ENCODE measurements at places on chromosomes 13 and 19.

DNA sequence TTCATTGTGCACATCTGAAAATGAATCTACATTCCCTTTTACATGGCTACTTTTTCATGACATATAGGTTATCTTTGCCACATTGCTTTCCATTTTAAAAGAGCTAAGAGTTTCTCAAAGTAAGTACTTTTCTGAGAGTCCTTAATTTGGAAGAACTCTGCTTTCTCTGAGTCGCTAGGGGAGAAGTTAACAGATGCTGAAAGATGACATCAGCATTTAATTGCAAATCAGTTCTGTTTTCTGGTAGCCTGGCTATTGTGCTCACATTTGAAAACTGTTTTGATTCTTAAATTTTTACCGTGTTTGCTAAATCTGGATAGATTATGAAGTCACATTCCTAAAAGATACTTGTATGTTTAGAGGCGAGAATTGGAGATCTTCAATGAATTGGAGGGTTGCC lies 107.7 kb upstream of the C1QTNF9B start:
- DNase-seq = no peak

GRCh38 chr13:110028838-110029621 lies 242.6 kb upstream of the IRS2 start:
- no peak for DNase-seq

DNA sequence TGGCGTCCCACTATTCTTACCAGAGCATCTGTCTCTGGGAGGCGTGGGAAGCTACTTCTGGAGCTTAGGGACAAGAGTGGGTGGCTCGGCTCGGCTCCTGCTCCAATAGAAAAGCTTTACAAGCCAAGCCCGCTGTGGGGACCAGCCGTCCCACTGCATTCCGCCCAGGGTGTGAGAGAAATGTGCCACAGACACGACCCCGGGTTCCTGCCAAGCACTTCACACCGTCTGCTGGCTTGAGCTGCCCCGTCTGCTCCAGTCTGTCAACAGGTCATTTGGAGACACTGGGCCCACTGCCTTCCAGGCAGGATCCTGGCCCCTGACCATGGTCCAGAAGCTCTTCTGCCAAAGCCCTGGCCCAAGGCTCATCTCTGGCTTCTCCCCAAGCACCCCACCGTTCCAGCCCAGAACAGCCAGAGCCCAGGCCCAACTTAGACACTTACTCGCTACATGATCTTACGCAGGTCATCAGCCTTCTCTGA lies 6.5 kb upstream of the FKRP start:
- no peak for DNase-seq

- DNase-seq = no peak
Measured at GRCh38 chr13:31310786-31311185, 111.0 kb downstream of the B3GLCT start.

DNA sequence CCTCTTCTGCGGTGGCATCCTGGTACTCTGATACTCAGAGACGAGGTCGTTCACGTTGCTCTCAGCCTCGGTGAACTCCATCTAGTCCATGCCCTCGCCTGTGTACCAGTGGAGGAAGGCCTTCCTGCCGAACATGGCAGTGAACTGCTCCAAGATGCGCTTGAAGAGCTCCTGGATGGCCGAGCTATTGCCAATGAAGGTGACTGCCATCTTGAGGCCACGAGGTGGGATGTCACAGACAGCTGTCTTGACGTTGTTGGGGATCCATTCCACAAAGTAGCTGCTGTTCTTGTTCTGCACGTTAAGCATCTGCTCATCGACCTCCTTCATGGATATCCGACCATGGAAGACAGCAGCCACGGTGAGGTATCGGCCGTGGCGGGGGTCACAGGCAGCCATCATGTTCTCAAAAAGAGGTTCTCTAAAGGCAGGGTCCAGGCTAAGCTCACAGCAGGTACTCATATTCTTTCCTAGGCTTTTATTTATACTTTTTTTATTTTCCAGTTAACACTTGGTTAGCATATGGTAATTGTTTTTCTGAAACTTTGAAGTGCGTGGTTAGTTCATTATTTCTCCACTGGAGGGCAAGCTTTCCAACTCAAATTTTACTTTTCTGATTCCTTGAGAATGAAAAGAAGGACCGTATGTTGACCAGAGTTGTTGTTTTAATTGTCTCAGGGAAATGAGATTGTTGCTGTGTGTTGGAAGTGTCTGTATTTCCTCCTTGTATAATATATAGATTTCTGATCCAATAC lies 72.4 kb upstream of the RGCC start:
- DNase-seq = no peak

- DNase-seq = peak; percentile 60
Measured at GRCh38 chr19:47156861-47157430, 26.3 kb downstream of the SAE1 start.

DNA sequence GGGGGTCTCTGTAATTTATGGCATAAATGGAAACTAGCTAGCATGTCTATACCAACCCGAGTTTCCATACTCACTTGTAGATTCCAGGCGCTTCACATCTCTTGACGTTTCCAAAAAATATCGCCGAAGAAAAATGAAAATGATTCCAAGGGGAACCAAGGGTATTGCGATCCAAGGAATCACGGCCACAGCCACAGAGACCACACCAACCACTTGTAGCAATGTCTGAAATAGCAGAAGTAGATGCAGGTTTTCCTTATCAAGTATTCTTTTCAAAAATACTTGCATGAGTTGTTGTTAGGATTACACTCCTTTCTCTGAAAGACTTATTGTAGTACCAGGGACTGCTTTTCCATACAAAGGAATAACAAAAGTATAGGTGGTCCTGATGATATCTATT lies 218.2 kb downstream of the ABCC4 start:
- DNase-seq = no peak

GRCh38 chr13:45122941-45123340 lies 2.6 kb downstream of the GTF2F2 start:
- DNase-seq = no peak

- DNase-seq = no peak
Measured at GRCh38 chr19:35296644-35297514, 4.9 kb downstream of the MAG start.

- DNase-seq = peak; percentile 30
Measured at GRCh38 chr13:31965361-31966066, 66.1 kb upstream of the FRY start.

- no peak for DNase-seq
Measured at GRCh38 chr13:26508885-26509284, 48.6 kb upstream of the WASF3 start.

All from suppressor macrophage (primary cell).